Cerebellar cortex (tissue), 1 donor: ENCODE measurements at places on chromosomes 1 and 21.

DNA sequence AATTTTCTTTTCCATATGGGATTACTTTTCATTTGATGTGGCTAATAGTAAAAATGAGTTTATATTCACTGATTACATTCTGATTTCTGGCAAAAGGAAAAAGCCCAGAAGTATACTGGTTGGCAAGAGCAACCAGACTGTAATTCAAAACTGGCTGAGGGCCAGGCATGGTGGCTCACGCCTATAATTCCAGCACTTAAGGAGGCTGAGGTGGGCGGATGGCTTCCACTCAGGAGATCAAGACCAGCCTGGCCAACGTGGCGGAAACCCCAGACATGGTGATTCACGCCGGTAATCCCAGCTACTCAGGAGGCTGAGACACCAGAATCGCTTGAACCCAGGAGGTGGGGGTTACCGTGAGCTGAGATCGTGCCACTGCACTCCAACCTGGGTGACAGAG lies 14.5 kb downstream of the SYT11 start:
- DNase-seq = no peak

GRCh38 chr1:72482736-72483413 lies 200.5 kb upstream of the NEGR1 start:
- DNase-seq = no peak

- DNase-seq = no peak
Observed at GRCh38 chr1:1627261-1627828, 4.6 kb upstream of the MMP23B start.

- DNase-seq = no peak
Observed at GRCh38 chr1:156836041-156836654, 19.5 kb upstream of the SH2D2A start.

DNA sequence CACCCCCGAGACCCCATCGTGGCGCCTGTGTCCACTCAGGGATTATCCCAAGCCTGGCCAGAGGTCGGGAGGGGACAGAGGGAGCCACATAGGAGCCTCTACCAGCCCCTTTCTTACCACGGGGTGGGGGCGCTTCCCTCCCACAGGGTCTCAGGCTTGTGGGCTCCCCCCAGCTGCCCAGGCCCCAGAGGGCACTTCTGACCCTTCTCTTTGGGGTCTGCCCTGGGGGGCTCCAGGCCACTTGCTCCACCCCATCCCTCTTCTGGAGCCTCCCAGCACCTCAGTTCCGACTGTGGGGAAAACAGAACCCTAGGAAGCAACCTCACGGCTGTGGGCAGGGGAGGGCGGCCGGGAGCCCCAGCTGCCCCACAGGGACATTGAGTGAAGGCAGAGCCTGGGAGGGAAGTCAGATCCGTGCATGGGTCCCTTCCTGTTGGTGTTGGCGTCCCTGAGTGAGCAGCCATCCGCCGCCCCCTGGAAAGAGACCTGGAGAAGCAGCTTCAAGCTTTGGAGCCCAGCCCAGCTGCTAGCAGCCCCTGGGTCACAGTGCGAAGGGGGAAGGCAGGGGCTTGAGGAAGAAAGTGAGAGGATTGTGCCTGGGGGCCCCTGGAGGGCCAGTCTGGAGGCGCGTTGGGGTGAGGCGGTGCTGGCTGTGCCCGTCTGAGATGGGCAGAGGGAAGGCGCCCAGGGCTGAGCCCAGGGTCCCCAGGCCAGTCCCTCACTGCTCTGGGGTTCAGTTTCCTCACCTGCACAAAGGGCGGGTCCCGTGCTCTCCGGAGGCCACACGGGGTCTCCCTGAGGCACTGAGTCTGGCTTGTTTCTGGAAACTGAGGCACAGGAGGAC lies 22.1 kb downstream of the RRP1 start:
- DNase-seq = no peak

- DNase-seq = no peak
Observed at GRCh38 chr21:41059871-41060270, 108.1 kb upstream of the BACE2 start.

DNA sequence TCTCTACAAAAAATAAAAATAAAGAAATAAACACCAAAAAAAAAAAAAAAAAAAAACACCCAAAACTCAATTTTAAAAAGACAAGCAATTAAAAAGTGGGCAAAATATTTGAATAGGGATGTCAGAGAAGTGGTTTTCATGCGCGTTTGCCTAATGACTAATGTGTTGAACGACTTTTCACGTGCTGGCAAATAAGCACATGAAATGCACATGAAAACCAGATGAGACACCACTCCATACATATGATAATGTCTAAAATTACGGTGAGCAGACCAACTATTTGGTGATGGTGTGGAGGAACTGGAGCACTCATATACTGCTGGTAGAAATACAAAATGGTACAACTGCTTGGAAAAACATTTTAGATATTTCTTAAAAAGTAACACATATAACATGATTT lies 39.4 kb upstream of the UHMK1 start:
- DNase-seq = no peak

DNA sequence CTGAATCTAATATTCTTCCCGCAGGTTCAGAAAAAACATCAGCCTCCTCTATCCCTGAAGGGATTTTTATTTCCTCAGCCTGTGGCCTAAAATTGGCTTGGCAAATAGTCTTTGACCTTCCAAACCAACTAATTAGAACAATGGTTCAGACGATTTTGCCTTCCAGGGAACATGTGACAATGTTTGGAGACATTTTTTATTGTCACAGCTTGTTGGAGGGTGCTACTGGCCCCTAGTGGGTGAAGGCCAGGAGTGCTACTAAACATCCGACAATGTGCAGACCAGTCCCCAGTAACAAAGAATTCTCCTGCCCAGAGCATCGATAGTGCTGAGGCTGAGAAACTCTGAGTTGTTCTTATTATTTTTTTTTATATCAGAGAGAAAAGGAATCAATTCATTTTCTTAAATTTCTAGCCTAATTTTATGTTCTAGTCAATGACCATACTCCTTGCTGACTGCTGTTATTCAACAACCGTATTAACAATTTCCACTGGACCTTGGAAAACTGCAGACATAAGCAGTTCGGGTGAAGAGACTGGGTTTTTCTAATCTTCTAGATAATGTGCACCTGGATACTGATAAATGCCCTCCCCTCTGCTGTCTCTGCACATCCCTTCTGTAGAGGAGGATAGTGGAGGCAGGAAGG lies 280.7 kb downstream of the LMX1A start:
- peak; percentile 3 for DNase-seq
